ENCODE measurements at places on chromosomes 1 and 21.
A peak's percentile ranks its signal among the peaks of the same experiment; 100 is the strongest.

- no peak for DNase-seq
These were observed 258.3 kb upstream of the SGIP1 start for GRCh38 chr1:66275601-66276023.

- no peak for DNase-seq
These were observed 23.7 kb upstream of the LYPLAL1 start for GRCh38 chr1:219149953-219150352.

- no peak for DNase-seq
These were observed 51.7 kb upstream of the CTPS1 start for GRCh38 chr1:40927781-40928180.

DNA sequence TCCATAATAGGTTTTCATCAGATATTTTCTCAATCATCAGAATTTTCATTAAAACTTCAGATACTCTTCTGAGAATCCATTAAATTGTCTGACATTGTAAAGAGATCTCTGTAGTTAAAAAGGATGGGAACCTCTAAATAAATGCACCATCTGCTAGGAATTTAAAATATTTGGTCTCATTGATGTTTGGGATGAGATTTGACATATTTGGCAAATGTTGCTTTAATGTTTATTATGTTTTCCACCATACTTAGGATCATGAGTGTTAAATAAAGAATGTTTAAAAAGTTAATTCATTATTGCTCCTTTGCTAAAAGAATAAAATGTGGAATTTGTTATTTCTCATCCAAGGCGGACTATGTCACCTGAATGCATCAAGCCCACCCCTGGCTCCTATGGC is 85.5 kb upstream of the VANGL1 start:
- DNase-seq = no peak

GRCh38 chr1:65821386-65821785 is 28.7 kb downstream of the PDE4B start:
- DNase-seq = no peak

- no peak for DNase-seq
These were observed 1.9 kb upstream of the GPR88 start for GRCh38 chr1:100536031-100536430.

DNA sequence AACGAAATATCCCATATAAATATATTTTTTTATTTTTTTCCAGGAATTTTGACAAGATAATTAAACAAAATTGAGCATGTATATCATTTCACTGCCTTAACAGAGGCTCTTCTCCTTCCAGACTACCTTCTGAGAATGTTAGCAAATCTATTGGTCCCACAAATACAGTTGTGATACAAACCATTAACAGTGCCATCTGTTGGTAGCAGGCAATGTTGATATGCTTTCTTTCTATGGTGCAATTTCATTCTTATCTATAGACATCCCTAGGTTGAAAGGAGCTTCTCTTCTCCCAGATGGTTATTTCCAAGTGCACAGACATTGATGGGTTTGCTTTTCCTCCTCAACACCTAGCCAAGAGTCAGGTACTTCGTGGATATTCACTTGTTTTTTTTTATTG is 303.6 kb downstream of the USH2A start:
- peak; percentile 53 for DNase-seq

GRCh38 chr1:209395169-209395568 is 188.3 kb upstream of the CAMK1G start:
- no peak for DNase-seq

All from NCI-H446 (cell line).